Iris pigment epithelial cell (primary cell): ENCODE measurements at places on chromosomes 4 and X.
A peak's percentile ranks its signal among the peaks of the same experiment; 100 is the strongest.

DNA sequence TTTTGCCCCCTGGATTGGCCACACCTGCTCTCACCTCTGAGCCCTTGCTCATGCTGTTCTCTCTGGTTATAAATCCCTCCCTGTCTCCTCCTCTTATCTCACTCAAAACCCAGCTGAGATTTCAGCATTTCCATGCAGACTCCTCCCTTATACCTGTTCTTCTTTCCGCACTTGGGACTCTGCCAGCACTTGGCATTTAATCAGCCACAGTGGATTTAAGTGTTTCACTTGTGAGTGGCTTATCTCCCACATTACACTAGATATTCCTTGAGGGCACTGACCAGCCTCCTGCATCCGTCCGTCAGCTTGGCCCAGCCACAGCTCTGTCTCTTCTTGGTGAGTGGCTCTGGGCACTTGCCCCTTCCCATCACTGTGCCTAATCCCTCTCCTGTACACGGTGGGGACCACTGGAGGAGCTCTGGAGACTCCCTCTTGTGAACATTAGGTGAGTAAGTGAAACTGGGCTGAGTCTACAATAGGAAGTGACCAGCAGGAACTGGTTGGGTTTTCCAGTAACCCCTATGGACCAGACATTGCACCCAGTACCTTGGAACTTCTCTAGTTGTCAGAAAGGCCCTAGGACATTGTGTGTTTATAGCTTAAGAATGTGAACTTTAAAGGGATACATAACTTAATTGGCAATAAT, 19.9 kb downstream of the FGFBP1 start:
- DNase-seq = no peak

GRCh38 chrX:361231-362145, 25.2 kb downstream of the PPP2R3B start:
- DNase-seq = no peak

GRCh38 chr4:40887764-40888131, 138.0 kb downstream of the NSUN7 start:
- peak; percentile 94 for DNase-seq

GRCh38 chr4:87965501-87965975, 10.0 kb upstream of the SPP1 start:
- no peak for DNase-seq

DNA sequence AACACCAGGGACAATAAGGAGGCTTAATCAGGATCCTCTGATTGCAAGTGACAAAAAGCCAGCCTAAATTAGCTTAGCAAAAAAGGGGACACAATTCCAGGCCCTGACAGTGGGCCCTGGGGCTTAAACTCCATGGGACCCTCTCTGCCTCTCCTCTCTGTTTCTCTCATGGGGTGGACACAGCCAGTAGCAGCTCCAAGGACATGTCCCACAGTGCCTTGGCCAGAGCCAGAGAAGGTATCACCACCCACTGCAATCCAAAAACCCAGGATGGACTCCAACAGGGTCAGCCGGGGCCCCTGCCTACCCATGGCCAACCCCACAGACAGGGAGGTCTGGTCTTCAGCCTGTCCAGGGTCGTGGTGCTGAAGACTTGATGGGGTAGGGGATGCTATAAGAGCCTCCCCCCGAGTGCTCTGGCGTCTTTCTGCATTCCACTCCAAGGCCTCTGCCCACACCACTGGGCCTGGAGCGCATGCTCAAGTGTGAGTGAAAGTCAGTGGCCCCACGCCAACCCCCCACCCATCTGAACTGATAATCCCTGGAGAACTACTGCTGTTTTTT, 19.7 kb upstream of the PPP2R2C start:
- DNase-seq = no peak

- no peak for DNase-seq
Measured at GRCh38 chr4:5162909-5163508, 111.7 kb downstream of the STK32B start.

GRCh38 chr4:2045518-2045951, 13.6 kb upstream of the NAT8L start:
- no peak for DNase-seq

DNA sequence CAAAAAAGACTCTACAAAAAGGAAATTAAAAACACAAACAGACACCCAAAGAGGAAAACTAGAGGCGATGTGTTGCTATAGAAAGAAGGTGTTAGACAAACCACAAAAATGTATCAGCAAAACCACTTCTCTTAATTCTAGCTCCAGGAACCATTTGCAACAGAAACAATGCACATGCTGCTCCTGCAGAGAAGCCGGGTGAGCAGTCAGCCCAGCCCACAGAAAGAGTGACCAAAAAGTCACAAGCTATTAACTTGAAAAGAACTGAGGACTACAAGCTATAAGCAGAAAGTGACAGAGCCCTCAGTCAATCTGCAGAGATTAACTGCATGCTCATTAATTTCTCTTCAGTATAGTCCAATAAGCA, 96.2 kb upstream of the KLHL13 start:
- DNase-seq = no peak

- DNase-seq = no peak
Measured at GRCh38 chr4:169634975-169635374, 14.6 kb downstream of the CLCN3 start.

DNA sequence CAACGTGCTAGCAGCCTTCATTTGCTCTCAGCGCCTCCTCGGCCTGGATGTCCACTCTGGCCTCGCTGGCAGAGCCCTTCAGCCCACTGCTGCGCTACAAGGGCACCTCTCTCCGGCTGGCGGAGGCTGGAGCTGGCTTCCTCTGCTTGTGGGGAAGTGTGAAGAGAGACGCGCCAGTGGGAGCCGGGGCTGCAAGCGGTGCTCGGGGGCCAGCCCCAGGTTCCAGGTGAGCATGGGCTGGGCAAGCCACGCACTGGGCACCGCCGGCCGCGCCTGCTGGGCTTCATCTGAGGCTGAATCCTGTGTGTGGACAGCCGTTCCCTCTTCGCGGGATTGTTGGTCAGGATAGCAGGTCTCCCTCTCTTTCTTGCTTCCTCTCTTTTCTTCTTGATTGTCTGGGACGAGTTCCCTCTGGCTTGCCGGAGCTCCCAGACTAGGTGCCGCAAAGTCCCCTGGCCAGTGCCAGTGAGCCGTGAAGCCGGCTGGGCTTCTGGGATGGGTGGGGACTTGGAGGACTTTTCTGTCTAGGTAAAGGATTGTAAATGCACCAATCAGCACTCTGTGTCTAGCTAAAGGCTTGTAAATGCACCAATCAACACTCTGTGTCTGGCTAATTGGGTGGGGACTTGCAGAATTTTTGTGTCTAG, 165.0 kb downstream of the HEPH start:
- DNase-seq = no peak

DNA sequence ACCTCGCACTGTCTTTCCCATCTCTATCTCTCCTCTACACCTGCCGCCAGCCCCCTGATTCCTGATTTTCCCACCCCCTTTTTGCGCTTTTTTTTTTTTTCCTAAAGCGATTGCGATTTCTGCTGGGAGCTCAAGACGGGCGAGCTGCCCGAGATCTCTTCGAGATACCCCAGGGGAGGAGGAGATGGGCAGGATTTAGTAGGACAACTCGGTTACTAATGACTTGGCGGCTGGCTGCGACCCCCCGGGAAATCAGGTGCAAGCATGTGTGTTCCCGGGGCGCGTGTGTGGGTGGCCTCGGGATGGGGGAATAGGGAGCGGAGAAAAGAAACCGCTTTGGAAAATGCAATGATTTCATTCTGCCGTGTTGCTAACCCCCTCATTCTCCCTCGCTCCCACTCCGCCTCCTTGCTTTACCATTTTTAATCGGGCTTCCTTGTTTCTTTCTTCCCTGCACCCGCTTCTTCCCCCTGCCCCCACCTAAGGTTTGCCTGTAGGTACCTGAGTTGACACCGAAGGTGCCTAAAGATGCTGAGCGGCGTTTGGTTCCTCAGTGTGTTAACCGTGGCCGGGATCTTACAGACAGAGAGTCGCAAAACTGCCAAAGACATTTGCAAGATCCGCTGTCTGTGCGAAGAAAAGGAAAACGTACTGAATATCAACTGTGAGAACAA, 4.4 kb downstream of the SLITRK2 start:
- no peak for DNase-seq

DNA sequence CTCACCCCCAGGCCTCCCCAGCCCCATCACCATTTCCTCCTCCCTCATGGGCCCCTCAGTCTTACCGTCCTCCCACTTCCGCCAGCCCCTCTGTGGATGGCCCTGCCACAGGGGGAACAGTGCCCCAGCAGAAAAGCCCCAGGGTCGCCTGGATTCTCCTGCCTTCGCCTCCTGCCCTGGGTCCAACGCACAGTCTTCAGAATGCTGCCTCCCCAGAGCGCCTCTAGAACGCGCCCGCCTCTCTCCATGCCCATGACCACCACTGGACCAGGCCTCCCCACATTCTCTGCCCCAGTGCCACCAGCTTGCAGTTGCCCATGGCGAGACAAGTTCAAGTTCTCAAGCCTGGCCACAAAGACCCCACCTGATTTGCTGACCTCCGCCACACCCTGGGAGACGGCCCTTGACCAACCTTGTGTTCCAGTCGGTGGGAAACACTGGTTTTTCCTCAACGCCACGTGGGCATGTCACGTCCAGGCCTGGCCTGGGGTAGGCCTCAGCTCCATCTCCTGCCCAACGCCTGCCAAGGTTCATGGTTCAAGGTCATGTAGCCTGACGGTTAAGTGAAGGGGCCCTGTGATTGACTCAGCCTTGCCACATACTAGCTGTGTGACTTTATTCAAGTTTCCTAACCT, 634 bp upstream of the PLXNB3 start:
- DNase-seq = no peak

DNA sequence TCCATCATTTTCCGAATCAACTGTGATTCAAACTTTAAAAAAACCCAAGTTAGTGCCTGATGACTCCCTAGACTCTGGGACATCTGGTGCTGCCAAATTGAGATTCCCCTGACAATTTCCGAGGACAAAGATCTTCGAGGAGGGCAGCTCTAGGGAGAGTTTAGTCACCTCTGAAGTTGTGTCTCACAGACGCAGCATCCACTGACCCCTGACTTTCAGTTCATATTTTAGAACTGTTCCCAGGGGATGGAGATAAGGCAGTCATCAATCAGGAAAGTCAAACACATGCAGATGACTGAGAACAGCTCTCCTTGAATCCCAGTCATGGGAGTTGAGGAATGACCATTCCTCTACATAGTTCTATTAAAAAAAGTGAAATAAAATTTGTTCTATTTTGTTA, 643.9 kb downstream of the TRIML1 start:
- no peak for DNase-seq

DNA sequence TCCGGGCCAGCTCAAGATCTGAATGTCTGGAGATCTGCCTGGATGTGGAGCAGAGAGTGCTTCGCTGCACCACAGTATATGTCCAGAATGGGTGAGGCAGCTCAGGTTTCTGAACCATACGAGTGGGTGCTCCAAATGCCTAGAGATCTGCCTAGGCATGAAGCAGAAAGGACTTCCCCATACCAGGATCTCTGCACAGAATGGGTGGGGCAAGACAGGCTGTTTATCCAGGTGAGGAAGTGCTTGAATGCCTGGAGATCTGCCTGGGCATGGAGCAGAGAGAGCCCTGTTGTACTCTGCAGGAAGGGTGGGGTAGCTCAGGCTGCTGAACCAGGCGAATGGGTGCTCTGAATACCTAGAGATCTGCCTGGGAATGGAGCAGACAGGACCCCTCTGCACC, 45.4 kb upstream of the MAGEC2 start:
- no peak for DNase-seq

- peak; percentile 27 for DNase-seq
Measured at GRCh38 chrX:136822337-136823095, 41.8 kb upstream of the ARHGEF6 start.

DNA sequence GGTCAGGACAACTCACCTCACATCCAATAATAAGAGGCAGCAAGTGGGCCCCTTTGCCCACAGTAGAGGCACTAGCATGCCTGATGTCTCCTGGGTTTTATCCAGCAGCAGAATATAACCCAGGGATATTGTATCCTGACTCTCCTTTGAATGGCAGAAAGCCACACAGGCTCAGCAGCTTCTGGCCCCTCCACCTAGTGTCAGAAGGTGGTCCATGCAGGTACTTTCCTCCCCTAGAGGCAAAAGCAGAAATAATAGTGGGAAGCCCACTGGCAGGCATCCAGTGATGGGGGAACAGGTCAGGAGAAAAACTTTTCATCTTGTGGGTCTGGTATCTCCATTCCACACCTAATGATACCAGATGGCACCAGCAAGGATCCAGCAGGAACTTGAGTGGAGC, 75.5 kb upstream of the IRS4 start:
- DNase-seq = no peak

DNA sequence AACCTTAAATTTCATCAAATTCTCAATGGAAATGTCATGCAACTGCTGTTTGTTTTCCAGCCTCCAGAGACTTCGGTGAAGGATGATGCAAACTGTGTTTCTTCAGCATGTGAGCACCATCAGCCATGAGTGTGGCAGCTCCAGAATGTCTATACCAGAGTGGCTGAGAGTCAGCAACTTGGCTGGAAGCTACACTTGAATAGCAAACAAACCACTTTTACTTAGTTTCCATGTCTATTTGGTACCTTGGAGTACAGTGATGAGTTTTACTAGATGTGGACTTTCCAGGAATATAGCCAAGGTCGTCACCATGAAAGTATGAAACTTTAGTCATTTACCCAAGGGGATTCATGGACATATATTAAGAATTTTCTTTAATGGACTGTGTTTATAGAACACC, 4.3 kb upstream of the IL21 start:
- DNase-seq = no peak

DNA sequence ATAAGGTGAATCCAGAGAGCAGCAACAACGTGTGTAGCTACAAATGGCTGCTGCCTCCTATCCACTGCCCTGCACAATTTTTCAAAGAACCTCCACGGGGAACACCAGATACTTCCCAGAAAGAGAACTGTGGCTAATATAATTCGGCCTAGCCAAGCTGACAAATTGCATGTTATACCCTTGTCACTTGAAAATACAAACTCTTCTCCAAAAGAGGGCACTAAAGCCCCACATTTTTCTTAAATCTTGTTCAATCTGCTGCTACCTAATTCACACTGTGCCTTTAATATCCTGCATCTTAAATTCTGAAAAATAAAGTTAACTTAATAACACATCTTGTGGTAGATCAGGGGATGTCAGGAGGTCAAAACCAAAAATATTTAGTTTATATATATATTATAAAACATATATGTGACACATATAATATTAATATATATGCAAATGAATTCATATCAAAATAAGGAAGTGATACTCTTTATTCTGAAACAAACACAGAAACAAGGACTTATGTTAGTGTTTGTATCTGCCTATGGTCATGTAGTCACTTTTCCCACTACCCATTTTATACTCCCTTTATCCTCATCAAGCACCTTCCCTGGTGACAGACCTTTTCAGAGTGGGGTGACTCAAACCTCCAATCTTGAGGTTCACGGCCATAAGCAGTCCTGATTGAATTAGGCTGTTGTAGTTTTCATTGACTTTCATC, 24.1 kb downstream of the CT45A1 start:
- no peak for DNase-seq
